ENCODE measurements at places on chromosomes 2 and 18. TPM values are rescaled to one million over a fixed set of nuclear protein-coding genes. Genes with fewer than 3 reads are reported as not detected.

The CCNT2 gene
- 108 TPM for total RNA-seq

The ICOS gene
- total RNA-seq: not detected

GRCh38 chr2:172972005-172972619 lies 103.5 kb upstream of the MAP3K20 start:
- no peak overlapping the region for H3K4me3 ChIP-seq
- H3K27ac ChIP-seq: no peak overlapping the region
- H3K27me3 ChIP-seq: no peaks in the 10 kb centered on the region
- H3K4me1 ChIP-seq: no peaks in the 10 kb centered on the region
- H3K36me3 ChIP-seq: no peaks in the 10 kb centered on the region
- peak; percentile 76 for DNase-seq

The C1GALT1C1L gene
- 0.12 TPM for total RNA-seq

GRCh38 chr2:188091220-188091619 lies 200.5 kb upstream of the GULP1 start:
- no peak for DNase-seq
- no peaks in the 10 kb centered on the region for H3K27me3 ChIP-seq
- no peak overlapping the region for H3K27ac ChIP-seq
- peaks cover 5% of the 10 kb centered on the region for H3K36me3 ChIP-seq

The AKAIN1 gene
- not detected for total RNA-seq

DNA sequence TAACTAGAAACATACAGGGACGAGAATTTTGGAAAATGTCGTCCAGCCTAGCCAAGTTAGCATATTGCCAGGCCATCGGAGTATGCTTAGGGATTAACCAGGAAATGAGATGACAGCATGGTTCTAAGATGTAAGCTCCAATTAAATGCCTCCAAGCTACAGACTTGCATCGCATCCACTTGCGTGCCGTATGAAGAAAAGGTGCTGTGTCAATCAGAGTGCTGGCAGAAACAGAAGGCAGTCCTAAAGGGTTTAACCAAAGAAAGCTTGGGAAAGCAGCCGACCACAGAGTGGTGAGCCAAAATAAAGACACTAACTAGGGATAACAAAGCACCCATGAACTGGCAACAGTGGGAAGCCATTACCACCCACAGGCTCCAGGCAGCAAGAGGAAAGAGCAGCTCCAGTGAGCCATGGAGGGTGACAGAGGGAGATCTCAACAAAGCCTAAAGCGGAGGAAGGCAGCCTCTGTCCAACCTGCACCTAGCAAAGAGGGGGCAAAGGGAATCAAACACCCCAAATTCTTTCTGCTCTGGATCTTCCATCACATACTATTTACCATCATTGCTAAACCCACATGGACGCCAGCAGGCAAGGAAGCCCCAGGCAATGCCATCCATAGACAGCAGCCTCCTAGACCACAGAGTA lies 27.6 kb upstream of the SOCS6 start:
- no peak overlapping the region for H3K4me3 ChIP-seq
- no peaks in the 10 kb centered on the region for H3K4me1 ChIP-seq
- H3K27ac ChIP-seq: no peak overlapping the region
- no peaks in the 10 kb centered on the region for H3K27me3 ChIP-seq

The DPYSL5 gene
- total RNA-seq: 93.5 TPM

- no peak for DNase-seq
- H3K27ac ChIP-seq: no peak overlapping the region
- peaks cover 9% of the 10 kb centered on the region for H3K27me3 ChIP-seq
- H3K4me1 ChIP-seq: peaks cover 8% of the 10 kb centered on the region
Measured at GRCh38 chr18:78727057-78727739, 252.4 kb upstream of the SALL3 start.

- H3K27me3 ChIP-seq: peaks cover 36% of the 10 kb centered on the region
- H3K4me3 ChIP-seq: no peak overlapping the region
- no peaks in the 10 kb centered on the region for H3K36me3 ChIP-seq
- no peak for DNase-seq
- no peak overlapping the region for H3K27ac ChIP-seq
- H3K4me1 ChIP-seq: no peaks in the 10 kb centered on the region
Measured at GRCh38 chr18:46069524-46069923, 2.5 kb downstream of the PSTPIP2 start.

DNA sequence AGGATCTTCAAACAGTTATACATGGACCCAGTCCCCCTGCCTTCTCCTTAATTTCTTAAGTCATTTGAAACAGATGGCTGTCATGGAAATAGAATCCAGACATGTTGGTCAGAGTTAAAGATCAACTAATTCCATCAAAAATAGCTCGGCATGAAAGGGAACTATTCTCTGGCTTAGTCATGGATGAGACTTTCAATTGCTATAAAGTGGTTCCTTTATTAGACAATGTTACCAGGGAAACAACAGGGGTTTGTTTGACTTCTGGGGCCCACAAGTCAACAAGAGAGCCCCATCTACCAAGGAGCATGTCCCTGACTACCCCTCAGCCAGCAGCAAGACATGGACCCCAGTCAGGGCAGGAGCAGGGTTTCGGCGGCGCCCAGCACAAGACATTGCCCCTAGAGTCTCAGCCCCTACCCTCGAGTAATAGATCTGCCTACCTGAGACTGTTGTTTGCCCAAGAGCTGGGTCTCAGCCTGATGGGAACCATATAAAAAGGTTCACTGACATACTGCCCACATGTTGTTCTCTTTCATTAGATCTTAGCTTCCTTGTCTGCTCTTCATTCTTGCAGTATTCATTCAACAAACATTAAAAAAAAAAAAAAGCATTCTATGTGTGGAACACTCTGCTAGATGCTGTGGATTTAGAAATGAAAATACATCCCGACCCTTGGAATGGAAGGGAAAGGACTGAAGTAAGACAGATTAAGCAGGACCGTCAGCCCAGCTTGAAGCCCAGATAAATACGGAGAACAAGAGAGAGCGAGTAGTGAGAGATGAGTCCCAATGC lies 4.6 kb downstream of the TTR start:
- no peaks in the 10 kb centered on the region for H3K36me3 ChIP-seq
- H3K4me1 ChIP-seq: no peaks in the 10 kb centered on the region
- no peak overlapping the region for H3K27ac ChIP-seq
- no peak for DNase-seq
- H3K27me3 ChIP-seq: no peaks in the 10 kb centered on the region

DNA sequence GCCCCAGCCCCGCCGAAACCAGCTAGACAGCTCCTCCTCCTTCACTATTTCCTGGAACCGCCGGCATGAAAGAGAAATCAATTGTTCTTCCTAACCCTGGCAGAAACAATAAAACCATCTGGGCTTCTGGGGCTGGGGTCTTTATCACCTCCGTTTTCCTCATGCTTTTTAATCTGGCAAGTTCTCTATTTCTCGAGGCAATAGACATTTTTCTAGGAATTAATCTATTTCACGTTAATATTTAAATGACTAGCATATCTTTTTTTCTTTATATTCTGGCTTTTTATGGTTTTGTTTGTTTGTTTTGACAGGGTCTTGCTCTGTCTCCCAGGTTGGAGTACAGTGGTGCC lies 1.4 kb upstream of the KIF1A start:
- peak overlapping the region; percentile 97 for H3K4me3 ChIP-seq
- no peaks in the 10 kb centered on the region for H3K36me3 ChIP-seq
- no peak for DNase-seq
- H3K27me3 ChIP-seq: peaks cover 77% of the 10 kb centered on the region

GRCh38 chr2:198324071-198324470 lies 519.7 kb downstream of the PLCL1 start:
- H3K4me1 ChIP-seq: no peaks in the 10 kb centered on the region
- no peak overlapping the region for H3K4me3 ChIP-seq
- no peaks in the 10 kb centered on the region for H3K27me3 ChIP-seq
- H3K27ac ChIP-seq: no peak overlapping the region
- no peak for DNase-seq
- no peaks in the 10 kb centered on the region for H3K36me3 ChIP-seq

The ALLC gene
- total RNA-seq: not detected

The POTEJ gene
- total RNA-seq: 0.21 TPM

DNA sequence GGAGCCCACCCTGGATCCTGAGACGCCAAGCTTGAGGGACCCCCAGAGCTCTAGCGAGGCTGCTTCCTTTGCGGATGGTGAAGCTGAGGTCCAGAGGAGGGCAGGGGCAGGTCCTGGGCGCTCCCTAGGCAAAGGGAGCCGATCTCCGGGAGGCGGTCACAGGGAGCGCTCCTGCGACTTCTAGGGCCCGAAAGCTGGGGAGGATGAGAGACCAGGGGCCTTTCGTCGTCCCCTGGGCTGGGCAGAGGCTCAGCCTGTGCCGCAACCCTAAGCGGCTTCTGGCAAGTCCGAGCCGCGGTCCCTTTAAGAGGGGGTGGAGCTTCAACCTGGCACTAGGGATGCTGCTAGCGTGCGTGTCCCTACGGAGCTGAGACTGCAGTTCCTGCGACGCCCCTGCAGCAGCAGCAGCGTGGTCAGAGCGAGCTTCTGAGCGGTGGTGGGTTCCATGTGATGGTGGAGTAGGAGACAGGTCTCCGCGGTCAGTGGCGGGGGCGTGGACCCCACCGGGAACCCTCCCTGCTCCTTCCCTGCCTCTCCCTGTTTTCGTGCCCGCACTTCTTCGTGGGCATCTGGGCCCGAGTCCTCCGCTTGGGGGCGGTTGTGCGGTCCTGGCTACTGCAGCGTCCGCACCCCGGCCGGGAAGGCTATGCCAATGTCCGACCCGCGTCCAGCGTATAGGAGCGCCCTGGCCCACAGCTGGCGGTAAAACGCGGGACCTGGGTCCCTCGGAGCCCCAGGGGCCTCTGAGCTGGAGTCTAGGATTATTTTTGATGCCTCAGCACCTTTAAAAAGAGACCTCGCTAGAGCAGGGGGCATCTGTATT lies 154.6 kb downstream of the CCDC74A start:
- no peaks in the 10 kb centered on the region for H3K36me3 ChIP-seq
- no peak overlapping the region for H3K27ac ChIP-seq
- H3K4me1 ChIP-seq: peaks cover 7% of the 10 kb centered on the region

DNA sequence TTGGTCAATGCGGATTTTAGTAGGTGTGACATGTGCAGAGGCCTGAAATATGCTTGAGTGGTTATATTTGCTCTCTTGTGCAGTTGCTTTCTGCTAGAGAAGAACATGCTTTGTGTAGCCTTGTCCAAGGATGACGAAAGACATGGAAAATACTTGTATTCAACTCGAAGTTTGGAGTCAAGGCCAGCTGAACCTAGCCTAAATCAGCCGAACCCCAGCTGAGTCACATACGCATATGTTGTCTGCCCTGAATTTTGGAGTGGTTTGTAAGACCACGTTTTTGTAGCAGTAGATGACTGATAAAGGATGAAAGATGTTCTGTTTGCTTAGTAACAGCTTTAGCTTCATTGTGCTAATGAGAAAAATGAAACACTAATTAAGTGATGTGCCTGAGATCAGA lies 22.5 kb upstream of the SPAG16 start:
- no peak overlapping the region for H3K4me3 ChIP-seq
- DNase-seq: no peak
- no peak overlapping the region for H3K27ac ChIP-seq
- no peaks in the 10 kb centered on the region for H3K36me3 ChIP-seq
- H3K4me1 ChIP-seq: peaks cover 8% of the 10 kb centered on the region
- H3K27me3 ChIP-seq: no peaks in the 10 kb centered on the region

- no peak overlapping the region for H3K27ac ChIP-seq
- no peak overlapping the region for H3K4me3 ChIP-seq
Measured at GRCh38 chr2:167689444-167689843, 558.0 kb downstream of the STK39 start.

GRCh38 chr2:26412091-26412673 lies 10.5 kb downstream of the DRC1 start:
- H3K27me3 ChIP-seq: no peaks in the 10 kb centered on the region
- H3K4me3 ChIP-seq: no peak overlapping the region
- H3K4me1 ChIP-seq: no peaks in the 10 kb centered on the region
- no peak overlapping the region for H3K27ac ChIP-seq
- no peaks in the 10 kb centered on the region for H3K36me3 ChIP-seq

The FHOD3 gene
- 69.7 TPM for total RNA-seq

GRCh38 chr18:80196528-80197320 lies 50.6 kb downstream of the PARD6G start:
- peak overlapping the region; percentile 2 for H3K4me3 ChIP-seq
- no peaks in the 10 kb centered on the region for H3K36me3 ChIP-seq
- H3K27me3 ChIP-seq: no peaks in the 10 kb centered on the region
- peak; percentile 74 for DNase-seq
- peak overlapping the region; percentile 47 for H3K27ac ChIP-seq

- H3K4me3 ChIP-seq: no peak overlapping the region
- no peaks in the 10 kb centered on the region for H3K36me3 ChIP-seq
- peak overlapping the region; percentile 90 for H3K27ac ChIP-seq
- H3K27me3 ChIP-seq: no peaks in the 10 kb centered on the region
- peak; percentile 64 for DNase-seq
Measured at GRCh38 chr2:207796585-207797350, 27.1 kb upstream of the FZD5 start.

The IL1B gene
- total RNA-seq: not detected

DNA sequence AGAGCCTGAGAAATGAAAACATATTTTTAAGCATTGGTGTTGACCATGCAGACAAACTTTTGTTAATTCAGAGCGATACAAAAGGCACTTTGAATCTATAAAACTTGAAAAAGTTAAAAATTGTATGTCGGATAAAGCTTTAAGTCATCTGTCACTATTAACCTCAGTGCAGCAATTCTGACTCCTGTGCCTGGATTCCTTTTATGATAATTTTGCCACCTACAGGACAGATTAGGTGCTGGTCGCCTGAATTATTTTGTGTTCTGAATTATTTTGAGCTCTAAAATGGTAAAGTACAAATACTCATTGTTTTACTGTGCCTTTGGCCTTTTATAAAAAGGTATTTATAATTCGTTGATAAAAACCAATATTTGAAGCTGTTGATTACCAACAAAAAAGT lies 19.4 kb upstream of the RNF138 start:
- H3K27ac ChIP-seq: no peak overlapping the region
- H3K27me3 ChIP-seq: no peaks in the 10 kb centered on the region
- H3K4me3 ChIP-seq: no peak overlapping the region
- no peaks in the 10 kb centered on the region for H3K36me3 ChIP-seq
- no peak for DNase-seq
- H3K4me1 ChIP-seq: no peaks in the 10 kb centered on the region

The MAB21L4 gene
- total RNA-seq: not detected

The PRLH gene
- not detected for total RNA-seq

GRCh38 chr2:162370931-162371330 lies 27.0 kb downstream of the GCA start:
- no peak for DNase-seq
- H3K4me1 ChIP-seq: no peaks in the 10 kb centered on the region
- no peak overlapping the region for H3K27ac ChIP-seq
- no peaks in the 10 kb centered on the region for H3K36me3 ChIP-seq

The RAB6D gene
- total RNA-seq: 0.11 TPM

DNA sequence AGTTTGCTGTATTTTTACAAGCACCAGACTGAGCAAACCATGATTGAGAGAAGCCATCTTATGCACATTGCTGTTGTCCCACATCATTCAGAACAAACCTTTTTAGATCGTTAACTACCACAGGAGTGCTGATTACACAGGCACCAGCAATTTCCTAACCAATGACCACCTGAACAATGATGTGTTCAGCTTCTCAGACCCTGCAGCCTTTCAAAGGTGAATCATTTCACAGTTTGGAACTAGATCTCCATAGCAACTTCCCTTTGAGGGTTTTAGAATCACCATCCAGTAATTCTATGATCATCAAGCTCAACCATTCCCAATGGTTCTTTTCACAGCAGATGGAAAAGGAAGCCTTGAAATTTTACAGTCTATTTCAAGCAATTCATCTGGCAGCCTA lies 71.4 kb downstream of the OLA1 start:
- H3K36me3 ChIP-seq: peaks cover 25% of the 10 kb centered on the region
- no peak for DNase-seq
- H3K4me1 ChIP-seq: peaks cover 24% of the 10 kb centered on the region
- H3K27me3 ChIP-seq: no peaks in the 10 kb centered on the region
- H3K4me3 ChIP-seq: no peak overlapping the region
